ENCODE measurements at places on chromosomes 2 and 18.
A peak's percentile ranks its signal among the peaks of the same experiment; 100 is the strongest.

DNA sequence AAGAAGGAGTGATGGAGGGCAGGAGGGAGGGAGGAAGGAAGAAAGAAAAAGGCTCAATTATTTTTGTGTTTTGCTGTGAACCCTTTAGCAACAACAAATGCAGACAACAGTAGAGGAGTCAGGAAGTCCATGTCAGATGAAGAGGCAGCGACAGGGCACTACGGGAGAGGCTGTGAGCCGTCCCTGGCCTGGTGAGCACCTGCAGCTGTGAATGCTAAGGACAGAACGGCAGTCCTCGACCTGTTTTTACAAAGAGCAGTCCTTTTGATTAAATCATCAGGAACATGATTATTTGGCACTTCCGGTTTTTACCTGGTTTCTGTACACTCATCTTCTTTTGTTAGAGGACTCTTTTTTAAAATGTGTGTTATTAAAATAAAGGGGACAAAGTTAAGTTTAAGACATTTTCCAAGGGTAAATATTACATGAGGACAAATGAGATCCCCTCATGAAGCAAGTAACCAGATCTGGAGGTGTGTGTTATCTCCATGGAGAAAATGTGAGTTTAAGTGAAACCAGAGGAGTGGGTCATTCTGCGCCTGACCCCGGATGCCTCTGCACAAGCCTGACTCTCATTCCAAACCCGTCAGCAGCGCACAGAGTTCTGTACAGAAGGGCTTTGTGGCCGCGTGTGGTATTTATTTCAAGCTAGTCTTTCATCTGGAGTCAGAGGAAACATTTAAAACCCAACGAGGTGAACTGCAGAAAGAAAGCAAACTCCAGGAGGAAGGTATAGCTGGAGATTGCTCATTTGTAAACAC, 492.5 kb downstream of the SOX11 start:
- DNase-seq: no peak

DNA sequence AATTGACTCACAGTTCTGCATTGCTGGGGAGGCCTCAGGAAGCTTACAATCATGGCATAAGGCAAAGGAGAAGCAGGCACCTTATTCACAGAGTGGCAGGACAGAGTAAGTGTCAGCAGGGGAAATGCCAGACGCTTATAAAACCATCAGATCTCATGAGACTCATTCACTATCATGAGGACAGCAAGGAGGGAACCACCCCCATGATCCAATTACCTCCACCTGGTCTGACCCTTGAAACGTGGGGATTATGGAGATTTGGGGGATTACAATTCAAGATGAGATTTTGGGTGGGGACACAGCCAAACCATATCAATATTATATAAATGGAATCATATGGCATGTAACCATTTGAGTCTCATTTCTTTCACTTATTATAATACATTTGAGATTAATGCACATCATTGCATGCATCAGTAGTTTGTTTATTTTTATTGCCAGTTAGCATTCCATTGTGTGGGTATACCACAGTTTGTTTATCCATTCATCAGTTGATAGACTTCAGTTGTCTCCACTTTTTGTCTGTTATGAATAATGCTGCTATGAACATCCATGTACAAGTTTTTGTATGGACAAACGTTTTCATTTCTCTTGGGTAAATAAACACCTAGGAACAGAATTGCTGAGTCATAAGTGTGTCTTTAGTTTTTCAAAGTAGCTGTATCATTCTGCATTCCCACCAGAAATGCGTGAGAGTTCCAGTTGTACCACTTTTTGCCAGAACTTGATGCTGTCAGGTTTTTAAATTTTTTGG, 5.8 kb upstream of the SRBD1 start:
- no peak for DNase-seq

GRCh38 chr18:8706791-8707555, 1.6 kb downstream of the MTCL1 start:
- peak; percentile 91 for DNase-seq

- peak; percentile 85 for DNase-seq
These were observed 27.2 kb upstream of the EML4 start for GRCh38 chr2:42141687-42142546.

GRCh38 chr2:179098080-179098689, 48.2 kb upstream of the CCDC141 start:
- DNase-seq: no peak

GRCh38 chr2:3151153-3151918, 226.3 kb downstream of the EIPR1 start:
- DNase-seq: peak; percentile 30

Data from NCI-H1417 (cell line).